GM04504 (cell line): ENCODE measurements at places on chromosomes 5 and 9.
A peak's percentile ranks its signal among the peaks of the same experiment; 100 is the strongest.

- DNase-seq = peak; percentile 59
Measured at GRCh38 chr9:73143711-73144328, 7.8 kb upstream of the ANXA1 start.

GRCh38 chr9:126906091-126906490 is 8.5 kb upstream of the RALGPS1 start:
- DNase-seq = no peak

GRCh38 chr5:1193591-1193985 is 7.8 kb upstream of the SLC6A19 start:
- no peak for DNase-seq

GRCh38 chr5:107474716-107475489 is 195.8 kb downstream of the EFNA5 start:
- DNase-seq = no peak

GRCh38 chr9:131650254-131650653 is 89.6 kb downstream of the RAPGEF1 start:
- peak; percentile 99 for DNase-seq

- DNase-seq = no peak
Measured at GRCh38 chr9:137175345-137175961, 3.6 kb upstream of the TMEM210 start.

- DNase-seq = no peak
Measured at GRCh38 chr5:10652151-10652550, 88.3 kb downstream of the ANKRD33B start.

GRCh38 chr9:101427358-101427757 is 8.2 kb downstream of the ALDOB start:
- no peak for DNase-seq

- no peak for DNase-seq
Measured at GRCh38 chr5:72633041-72633445, 125.8 kb upstream of the ZNF366 start.
